ENCODE measurements at places on chromosomes 7 and 10.

- DNase-seq, result no peak
- H3K4me1 ChIP-seq, result no peaks in the 10 kb centered on the region
- no peaks in the 10 kb centered on the region for H3K36me3 ChIP-seq
- H3K27ac ChIP-seq, result no peak overlapping the region
Observed at GRCh38 chr10:36265741-36266140, 623.6 kb upstream of the FZD8 start.

- no peaks in the 10 kb centered on the region for H3K36me3 ChIP-seq
- no peak overlapping the region for H3K4me3 ChIP-seq
- peaks cover 24% of the 10 kb centered on the region for H3K4me1 ChIP-seq
- H3K27me3 ChIP-seq, result no peaks in the 10 kb centered on the region
Observed at GRCh38 chr7:117110480-117111315, 157.4 kb downstream of the ST7 start.

DNA sequence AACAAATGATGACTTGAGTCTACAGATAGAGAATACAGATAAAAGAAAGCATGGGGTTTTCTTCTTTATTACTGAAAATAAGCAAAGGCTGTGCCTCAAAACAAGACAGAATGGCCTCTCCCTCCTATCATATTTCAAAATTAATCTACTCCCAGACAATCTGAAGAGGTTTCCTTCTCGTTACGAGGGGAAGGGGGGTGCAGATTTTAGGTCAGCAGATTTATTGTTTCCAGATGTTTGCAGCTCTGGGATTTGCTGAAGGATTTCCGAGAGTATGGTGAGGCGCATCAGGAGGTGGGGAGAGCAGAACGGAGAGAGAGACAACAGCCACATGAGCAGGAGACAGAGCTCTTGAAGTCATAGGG, 89.8 kb downstream of the KIAA1549 start:
- 0 out of 2 replicates have a peak, but pooled peaks cover 2% of the 10 kb centered on the region for H3K36me3 ChIP-seq
- peak overlapping the region; percentile 74 for H3K27ac ChIP-seq
- H3K4me1 ChIP-seq, result peaks cover 35% of the 10 kb centered on the region
- peak overlapping the region; percentile 47 for H3K4me3 ChIP-seq
- H3K27me3 ChIP-seq, result no peaks in the 10 kb centered on the region
- DNase-seq, result peak; percentile 31

- H3K36me3 ChIP-seq, result no peaks in the 10 kb centered on the region
- H3K27ac ChIP-seq, result no peak overlapping the region
- no peaks in the 10 kb centered on the region for H3K27me3 ChIP-seq
- no peaks in the 10 kb centered on the region for H3K4me1 ChIP-seq
- no peak overlapping the region for H3K4me3 ChIP-seq
Observed at GRCh38 chr7:11846361-11846955, 14.5 kb upstream of the THSD7A start.

DNA sequence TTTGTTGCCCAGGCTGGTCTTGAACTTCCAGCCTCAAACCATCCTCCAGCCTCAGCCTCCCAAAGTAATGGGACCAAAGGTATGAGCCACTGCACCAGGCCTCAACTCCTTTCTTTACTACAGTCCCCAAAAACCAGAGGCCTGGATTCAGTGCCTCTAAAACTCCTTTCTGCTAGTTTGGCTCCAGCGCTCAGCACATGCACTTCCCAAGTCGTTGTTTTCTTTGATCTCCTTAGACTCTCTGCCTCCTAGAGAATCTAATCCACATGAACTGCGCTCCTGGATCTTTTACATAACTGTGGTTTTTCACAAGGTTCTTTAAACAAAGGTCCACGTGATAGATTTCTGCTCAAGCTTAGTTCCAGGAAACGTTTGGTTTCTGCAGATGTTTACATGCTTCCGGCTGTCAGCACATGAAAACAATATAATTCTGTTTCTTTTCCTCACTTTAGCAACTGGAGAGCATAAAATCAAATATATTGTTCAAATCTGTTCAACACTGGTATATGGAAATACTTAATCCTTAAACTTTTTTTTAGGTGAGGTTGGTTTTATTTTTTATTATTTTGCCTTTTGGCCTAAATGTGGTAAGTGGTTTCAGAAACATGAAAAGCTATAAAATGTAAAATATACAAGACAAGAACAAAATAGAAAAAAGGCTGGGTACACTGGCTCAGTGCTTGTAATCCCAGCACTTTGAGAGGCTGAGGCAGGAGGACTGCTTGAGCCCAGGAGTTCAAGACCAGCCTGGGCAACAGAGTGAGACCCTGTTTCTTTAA, 270.5 kb upstream of the MKLN1 start:
- no peaks in the 10 kb centered on the region for H3K27me3 ChIP-seq
- no peak for DNase-seq
- H3K36me3 ChIP-seq, result no peaks in the 10 kb centered on the region
- no peak overlapping the region for H3K27ac ChIP-seq

- no peak overlapping the region for H3K27ac ChIP-seq
- H3K27me3 ChIP-seq, result no peaks in the 10 kb centered on the region
- DNase-seq, result no peak
- no peak overlapping the region for H3K4me3 ChIP-seq
- H3K36me3 ChIP-seq, result no peaks in the 10 kb centered on the region
- peaks cover 4% of the 10 kb centered on the region for H3K4me1 ChIP-seq
Observed at GRCh38 chr7:36732806-36733205, 8.5 kb upstream of the AOAH start.

DNA sequence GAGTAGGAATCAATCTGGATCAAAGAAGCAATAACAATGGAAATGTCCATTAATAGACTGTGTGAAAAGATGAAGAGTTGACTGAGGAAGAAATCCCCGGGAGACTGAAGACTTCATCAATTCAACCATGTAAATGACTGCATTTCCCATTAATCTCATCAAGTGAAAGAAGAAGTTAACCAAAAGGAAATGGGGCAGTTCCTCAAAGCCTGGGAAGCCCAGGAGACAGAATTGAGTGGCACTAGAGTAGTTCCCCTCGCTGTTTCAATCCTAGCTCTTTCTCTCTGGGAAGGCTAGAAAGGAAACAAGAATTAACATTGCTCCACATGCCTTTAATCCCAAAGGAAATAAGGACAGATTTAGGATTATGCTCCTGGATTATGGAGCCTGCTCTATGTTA, 4.8 kb upstream of the OR6V1 start:
- no peak overlapping the region for H3K27ac ChIP-seq
- H3K36me3 ChIP-seq, result no peaks in the 10 kb centered on the region
- no peaks in the 10 kb centered on the region for H3K27me3 ChIP-seq
- H3K4me1 ChIP-seq, result peaks cover 5% of the 10 kb centered on the region
- no peak for DNase-seq

DNA sequence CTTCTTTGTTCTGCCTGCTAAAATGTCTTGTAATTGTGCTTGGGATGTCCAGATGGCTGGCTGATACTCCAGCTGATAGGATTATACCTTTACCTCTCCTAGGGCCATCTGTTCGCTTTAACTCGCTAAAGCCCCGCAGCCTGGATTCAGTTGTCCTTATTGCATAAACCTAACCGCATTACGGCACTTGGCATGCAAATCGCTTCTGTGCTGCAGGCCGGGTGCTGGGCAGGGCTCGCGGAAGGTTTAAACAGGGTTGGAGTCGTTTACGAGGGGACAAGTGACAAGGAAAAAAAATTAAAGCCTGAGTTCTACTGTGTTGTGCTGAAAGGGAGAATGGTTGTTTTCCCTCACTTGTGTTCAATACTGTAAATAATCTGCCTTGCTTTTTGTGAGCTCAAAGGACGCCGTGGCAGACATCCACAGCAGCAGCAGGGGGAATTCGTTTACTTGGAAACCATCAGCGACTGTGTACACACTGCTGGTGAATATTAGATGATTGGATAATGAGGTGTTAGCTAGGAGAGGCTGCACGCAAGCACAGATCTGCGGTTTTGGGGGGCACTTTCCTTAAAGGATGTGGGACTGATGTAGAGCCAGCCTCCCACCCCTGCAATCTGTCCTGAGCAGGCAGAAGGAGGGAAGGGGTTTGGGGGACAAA, 93.0 kb downstream of the EBF3 start:
- no peaks in the 10 kb centered on the region for H3K27me3 ChIP-seq
- DNase-seq, result peak; percentile 73
- H3K36me3 ChIP-seq, result no peaks in the 10 kb centered on the region
- peaks cover 6% of the 10 kb centered on the region for H3K4me1 ChIP-seq

DNA sequence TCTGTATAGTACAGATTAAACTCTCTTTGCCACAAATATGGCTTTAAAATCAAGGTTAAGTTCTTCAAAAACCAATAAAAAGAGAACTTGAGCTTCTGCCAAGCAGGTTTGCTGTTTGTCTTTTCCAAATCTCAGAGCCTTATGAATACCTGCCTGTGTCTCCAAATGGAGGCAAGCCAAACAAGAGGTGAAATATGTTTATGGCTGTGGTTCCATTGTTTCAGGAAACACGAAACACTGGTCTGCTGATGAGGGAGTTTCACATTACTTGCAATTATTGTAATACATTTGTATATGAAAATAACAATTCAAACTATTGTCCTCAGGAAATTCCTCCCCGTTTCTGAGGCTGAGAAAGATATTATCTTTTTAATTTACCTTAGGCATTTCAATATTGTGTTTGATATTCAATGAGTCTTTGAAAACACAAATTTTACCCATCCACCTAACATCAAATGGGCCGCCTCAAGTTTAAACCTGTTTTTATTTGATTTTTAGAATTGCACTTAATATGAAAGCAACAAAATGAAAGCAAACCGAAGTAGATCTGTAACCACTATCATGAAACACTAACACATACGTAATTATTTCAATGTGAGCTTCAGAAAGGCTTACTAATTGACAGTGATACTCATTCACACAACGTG, 359.3 kb downstream of the HGF start:
- H3K27ac ChIP-seq, result no peak overlapping the region
- H3K36me3 ChIP-seq, result no peaks in the 10 kb centered on the region
- no peak for DNase-seq
- H3K4me1 ChIP-seq, result peaks cover 9% of the 10 kb centered on the region

GRCh38 chr10:13632440-13632839, 45.7 kb downstream of the PRPF18 start:
- H3K27me3 ChIP-seq, result no peaks in the 10 kb centered on the region
- H3K4me1 ChIP-seq, result no peaks in the 10 kb centered on the region
- DNase-seq, result no peak
- no peak overlapping the region for H3K27ac ChIP-seq
- no peak overlapping the region for H3K4me3 ChIP-seq
- peaks cover 16% of the 10 kb centered on the region for H3K36me3 ChIP-seq

GRCh38 chr7:66265566-66265965, 60.4 kb downstream of the TPST1 start:
- no peaks in the 10 kb centered on the region for H3K4me1 ChIP-seq
- H3K27ac ChIP-seq, result no peak overlapping the region
- H3K27me3 ChIP-seq, result no peaks in the 10 kb centered on the region
- H3K4me3 ChIP-seq, result no peak overlapping the region
- no peak for DNase-seq

DNA sequence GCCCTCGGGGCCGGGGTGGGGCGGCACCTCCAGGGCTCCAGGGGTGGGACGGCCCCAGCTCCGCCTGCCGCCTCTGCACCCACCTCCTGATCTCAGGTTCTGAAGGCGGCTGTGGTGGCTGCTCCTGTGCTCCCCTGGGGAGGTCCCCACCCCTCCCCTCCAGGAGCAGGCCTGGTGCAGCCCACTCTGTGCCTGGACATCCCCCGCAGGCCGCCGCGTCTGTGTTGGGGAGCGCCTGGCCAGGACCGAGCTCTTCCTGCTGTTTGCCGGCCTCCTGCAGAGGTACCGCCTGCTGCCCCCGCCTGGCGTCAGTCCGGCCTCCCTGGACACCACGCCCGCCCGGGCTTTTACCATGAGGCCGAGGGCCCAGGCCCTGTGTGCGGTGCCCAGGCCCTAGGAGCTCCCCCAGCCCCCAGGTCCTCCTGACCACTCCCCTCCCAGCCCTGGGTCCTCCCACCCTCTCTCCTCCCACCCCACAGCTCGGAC, 5.5 kb downstream of the CYP2W1 start:
- peak; percentile 38 for DNase-seq
- peak overlapping the region; percentile 12 for H3K4me3 ChIP-seq
- no peaks in the 10 kb centered on the region for H3K36me3 ChIP-seq
- H3K27me3 ChIP-seq, result peaks cover under 1% of the 10 kb centered on the region
- H3K27ac ChIP-seq, result no peak overlapping the region

GRCh38 chr7:21412410-21412851, 15.5 kb upstream of the SP4 start:
- no peak for DNase-seq
- H3K36me3 ChIP-seq, result no peaks in the 10 kb centered on the region
- no peaks in the 10 kb centered on the region for H3K4me1 ChIP-seq
- no peak overlapping the region for H3K4me3 ChIP-seq

- no peak overlapping the region for H3K27ac ChIP-seq
- H3K4me3 ChIP-seq, result no peak overlapping the region
- H3K27me3 ChIP-seq, result no peaks in the 10 kb centered on the region
- H3K36me3 ChIP-seq, result no peaks in the 10 kb centered on the region
- no peak for DNase-seq
Observed at GRCh38 chr10:95569368-95569767, 8.2 kb upstream of the SORBS1 start.

- no peaks in the 10 kb centered on the region for H3K4me1 ChIP-seq
- H3K36me3 ChIP-seq, result no peaks in the 10 kb centered on the region
- DNase-seq, result no peak
- H3K27me3 ChIP-seq, result no peaks in the 10 kb centered on the region
- no peak overlapping the region for H3K27ac ChIP-seq
Observed at GRCh38 chr10:54869022-54869421, 68.0 kb upstream of the PCDH15 start.

DNA sequence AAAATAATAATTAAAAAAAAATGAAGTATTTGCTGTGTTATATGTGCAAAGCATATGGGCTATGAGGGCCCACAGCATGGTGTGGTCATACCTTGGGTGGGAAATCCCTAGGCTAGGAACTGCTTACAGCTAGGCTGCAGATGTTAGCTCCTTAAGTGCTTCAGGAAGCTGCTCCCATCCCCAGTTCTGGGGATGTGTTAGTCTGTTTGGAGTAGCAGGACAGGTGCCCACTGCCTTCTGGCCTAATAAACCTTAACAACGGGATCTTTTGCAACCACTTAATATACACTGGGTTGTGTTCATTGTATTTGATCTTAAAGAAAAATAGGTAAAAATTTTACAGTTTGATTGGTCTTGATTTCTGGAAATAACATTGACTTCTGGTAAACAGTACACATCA, 46.3 kb downstream of the HK1 start:
- no peak overlapping the region for H3K27ac ChIP-seq
- no peak for DNase-seq
- H3K4me3 ChIP-seq, result no peak overlapping the region
- H3K27me3 ChIP-seq, result no peaks in the 10 kb centered on the region

DNA sequence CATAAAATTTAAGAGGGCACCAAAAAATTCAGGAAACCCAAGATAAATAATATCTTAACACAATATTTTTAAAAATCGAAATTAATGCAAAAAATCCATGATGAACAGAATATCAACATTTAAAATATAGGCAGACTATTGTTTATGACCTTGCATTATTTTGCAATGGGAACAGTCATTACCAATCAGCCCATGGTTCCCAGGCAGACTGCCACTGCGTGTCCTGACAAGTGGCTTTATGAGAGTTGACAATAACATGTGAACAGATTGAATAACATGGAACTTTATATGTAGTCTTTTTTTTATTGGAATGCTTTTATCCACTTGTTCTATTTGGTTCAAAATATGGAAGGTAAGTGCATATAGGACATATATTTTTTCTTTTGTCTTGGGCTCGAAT, 3.1 kb upstream of the AVPI1 start:
- H3K27me3 ChIP-seq, result no peaks in the 10 kb centered on the region
- no peak overlapping the region for H3K4me3 ChIP-seq
- DNase-seq, result no peak

Data from SJCRH30 (cell line).